ENCODE measurements at places on chromosomes 3 and 15.

- DNase-seq: no peak
Measured at GRCh38 chr3:13229273-13229949, 156.2 kb upstream of the IQSEC1 start.

DNA sequence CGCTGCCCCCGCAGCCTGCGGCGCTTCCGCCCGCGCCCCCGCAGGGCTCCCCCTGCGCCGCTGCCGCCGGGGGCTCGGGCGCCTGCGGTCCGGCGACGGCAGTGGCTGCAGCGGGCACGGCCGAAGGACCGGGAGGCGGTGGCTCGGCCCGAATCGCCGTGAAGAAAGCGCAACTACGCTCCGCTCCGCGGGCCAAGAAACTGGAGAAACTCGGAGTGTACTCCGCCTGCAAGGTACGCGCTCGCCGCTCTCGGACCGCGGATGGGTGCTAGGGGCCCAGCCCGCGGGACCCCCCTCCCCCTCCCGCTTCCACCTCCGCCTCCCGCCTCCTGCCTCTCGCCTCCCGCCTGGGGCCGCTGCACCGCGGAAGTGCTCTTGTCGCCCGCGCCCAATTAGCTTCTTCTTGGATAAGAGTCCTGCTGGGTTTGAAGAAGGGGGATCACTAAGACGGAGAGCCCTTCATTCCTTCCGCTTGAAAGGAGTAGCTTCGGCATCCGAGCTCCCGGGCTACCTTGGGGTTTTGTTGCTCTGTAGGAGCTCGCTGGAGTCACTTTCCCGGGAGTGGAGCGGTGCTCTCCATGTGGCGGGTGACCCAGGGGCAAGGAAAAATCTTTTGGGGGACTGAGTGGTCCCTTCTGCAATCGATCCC lies 426 bp downstream of the KAT2B start:
- DNase-seq: peak; percentile 79

GRCh38 chr3:52851348-52851747 lies 16.5 kb upstream of the MUSTN1 start:
- DNase-seq: peak; percentile 29

DNA sequence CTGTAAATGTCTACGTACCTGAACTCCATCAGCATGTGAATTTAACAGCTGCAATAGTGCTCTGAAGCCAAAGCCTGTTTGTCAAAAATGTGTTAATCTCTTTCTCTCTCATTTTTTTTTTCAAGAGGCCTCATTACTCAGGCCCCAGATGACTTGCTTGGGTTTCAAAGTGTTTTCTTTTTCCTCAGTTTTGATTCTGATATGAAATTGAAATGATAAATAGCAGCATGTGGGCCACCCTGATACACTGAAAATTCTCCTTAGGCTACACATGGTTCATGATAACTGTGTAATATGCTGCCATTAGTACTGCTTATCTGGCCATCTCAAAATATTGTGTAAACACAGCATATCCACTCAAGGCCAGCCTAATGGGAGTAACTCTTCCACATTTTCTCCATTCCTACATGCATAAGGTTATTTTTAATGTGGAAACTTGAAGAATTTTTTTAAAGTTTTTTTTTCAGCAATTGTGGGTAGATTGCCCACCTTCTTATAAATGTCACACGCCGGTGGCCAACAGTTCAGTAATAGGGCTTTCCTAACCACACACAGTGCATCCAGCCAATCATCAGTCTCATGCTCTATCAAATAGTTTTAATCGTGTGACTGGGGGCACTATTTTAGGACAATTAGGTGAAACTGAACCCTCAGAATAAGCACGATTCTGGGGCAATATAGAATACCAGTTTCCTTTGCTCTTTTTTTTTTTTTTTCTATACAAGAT lies 13.1 kb upstream of the DENND4A start:
- DNase-seq: no peak

GRCh38 chr3:30546934-30547333 lies 59.5 kb upstream of the TGFBR2 start:
- no peak for DNase-seq

GRCh38 chr3:45785605-45786150 lies 10.7 kb downstream of the SLC6A20 start:
- DNase-seq: no peak

GRCh38 chr3:53166206-53166605 lies 5.2 kb downstream of the PRKCD start:
- no peak for DNase-seq

GRCh38 chr3:113166357-113166718 lies 45.0 kb upstream of the BOC start:
- DNase-seq: no peak

- DNase-seq: no peak
Measured at GRCh38 chr15:89329329-89330084, 5.1 kb downstream of the POLG start.

GRCh38 chr3:46539443-46540005 lies 26.6 kb downstream of the LRRC2 start:
- no peak for DNase-seq

- no peak for DNase-seq
Measured at GRCh38 chr15:57405133-57405532, 28.8 kb downstream of the CGNL1 start.

DNA sequence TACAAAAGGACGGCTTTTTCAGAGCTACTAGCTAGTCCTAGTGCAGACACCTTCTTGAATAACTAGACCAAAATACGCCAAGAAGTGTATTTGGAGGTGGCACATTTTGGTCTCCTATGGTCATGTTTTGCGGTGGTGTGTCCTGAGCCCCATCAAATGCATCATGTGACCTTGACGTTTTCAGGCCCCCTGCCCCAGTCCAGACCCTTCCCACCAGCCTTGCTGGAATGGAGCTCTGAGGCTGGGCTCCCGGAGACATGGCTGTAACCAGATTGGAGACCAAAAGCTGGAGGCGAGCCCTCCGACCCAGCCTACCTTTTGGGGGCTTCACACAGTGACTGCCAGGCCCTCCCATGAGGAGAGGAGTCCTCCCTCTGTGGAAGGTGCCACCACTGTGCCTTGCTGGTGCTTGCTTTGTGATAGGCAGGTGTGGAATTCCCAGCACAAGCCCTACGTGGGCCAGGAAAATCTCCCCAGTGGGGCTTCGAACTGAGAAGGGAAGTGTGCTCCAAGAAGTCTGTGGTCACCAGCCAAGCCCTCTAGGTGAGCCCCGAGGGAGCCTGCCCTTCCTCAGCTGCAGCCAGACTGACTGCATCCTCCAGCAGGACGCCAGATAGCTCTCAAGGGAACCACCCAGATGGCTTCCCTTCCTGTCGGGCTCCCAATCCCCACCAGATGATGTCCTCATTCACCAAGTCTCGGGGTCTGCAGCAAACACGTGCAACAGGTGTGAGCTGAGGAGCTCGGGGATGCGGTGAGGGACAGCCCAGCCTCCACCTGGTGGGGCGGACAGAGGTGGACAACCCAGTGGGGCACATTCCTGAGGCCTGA lies 126.2 kb downstream of the ASB7 start:
- DNase-seq: no peak

DNA sequence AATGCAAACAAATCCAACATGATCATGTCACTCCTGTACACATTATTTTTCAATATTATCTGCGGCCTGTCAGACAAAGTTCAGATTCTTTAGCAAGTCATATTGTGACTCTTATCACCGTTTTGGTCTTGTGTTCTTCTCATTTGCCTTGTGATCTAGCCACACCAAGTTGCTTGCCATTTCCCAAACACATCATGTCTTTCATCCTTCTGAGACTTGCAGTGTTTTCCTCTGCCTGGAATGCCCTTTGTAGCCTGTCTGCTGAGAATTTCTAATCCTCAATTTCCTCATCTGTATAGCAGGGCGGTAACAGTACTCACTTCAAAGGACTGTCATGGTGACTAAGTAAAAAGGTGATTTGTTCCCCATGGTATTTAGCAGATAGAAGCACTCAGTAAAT lies 135.0 kb downstream of the GREM1 start:
- no peak for DNase-seq

- no peak for DNase-seq
Measured at GRCh38 chr3:188832961-188833721, 338.6 kb upstream of the TPRG1 start.

GRCh38 chr15:38154837-38155236 lies 97.8 kb upstream of the SPRED1 start:
- DNase-seq: no peak

DNA sequence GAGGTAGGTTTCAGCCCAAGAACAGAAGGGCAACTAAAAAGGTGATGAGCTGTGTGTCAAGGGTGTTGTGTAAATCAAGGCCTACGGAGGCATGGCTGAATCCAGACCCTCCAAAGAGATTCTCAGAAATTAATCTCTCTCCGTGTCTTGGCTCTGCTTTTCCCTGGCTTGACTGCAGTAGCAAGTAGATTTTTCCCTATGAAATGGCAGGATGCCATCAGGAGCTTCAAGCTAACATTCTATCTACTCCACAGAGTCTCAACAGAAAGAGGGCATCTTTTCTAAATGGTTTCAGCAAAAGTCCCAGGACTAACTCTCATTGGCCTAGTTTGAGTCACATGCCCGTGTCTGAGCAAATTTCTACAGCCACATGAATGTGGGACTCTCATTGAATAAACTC lies 58.3 kb downstream of the LSM3 start:
- DNase-seq: no peak

- no peak for DNase-seq
Measured at GRCh38 chr3:23086331-23086730, 116.8 kb upstream of the UBE2E2 start.

DNA sequence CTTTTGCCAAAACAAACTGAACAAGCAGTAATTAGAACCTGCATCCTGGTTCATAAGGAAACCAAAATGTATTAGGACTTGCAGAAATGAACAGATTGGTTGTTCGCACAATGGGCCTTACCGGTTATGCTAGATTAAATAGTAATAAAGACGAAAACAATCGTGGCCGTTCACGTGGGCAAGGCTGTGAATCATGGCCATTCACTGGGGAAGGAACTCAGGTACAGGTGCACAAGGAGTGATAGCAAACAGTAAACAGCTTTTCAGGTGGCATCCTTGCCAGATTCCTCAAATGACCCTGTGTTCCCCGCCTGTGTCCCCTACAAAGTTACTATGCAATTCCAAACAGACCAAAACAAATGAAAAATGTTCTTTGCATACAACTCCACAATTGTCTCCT lies 8.2 kb downstream of the LRIG1 start:
- DNase-seq: no peak

DNA sequence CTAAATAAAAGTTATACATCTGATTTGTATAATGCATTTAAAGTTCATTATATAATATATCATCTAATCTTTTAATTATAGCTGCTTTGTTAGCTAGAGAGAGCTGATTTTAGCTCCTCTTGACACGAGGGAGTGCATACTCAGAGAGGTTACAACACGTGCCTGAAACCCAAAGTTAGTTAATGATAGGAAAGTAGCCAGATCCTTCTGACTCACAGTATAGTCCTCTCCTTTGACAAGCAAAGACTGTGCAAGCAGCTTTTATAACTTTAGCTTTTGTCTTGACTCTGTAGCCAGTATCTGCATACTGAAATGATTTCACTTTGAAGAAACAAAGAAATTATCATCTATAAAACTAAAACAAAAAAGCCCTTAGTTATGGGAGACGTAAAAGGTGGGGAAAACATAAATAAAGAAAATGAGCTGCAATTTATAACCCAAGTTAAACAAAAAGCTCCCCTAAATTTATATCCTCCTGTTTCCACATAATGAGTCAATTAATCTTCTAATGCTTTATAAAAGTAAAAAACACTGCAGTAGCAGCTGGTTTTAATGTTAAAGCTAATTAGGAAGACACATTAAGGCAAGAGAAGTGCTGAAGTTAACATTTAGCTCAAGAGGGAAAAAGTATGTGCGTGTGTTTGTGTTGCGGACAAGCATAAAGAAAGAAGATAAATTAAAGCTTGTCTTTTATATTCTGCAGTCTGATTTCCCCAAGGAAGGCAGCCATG lies 13.1 kb downstream of the GABRR3 start:
- DNase-seq: no peak

- DNase-seq: peak; percentile 70
Measured at GRCh38 chr3:10459954-10460754, 45.2 kb downstream of the ATP2B2 start.

- no peak for DNase-seq
Measured at GRCh38 chr3:29338377-29338776, 57.5 kb downstream of the RBMS3 start.

GRCh38 chr15:42759093-42759492 lies 22.2 kb upstream of the CDAN1 start:
- DNase-seq: no peak

DNA sequence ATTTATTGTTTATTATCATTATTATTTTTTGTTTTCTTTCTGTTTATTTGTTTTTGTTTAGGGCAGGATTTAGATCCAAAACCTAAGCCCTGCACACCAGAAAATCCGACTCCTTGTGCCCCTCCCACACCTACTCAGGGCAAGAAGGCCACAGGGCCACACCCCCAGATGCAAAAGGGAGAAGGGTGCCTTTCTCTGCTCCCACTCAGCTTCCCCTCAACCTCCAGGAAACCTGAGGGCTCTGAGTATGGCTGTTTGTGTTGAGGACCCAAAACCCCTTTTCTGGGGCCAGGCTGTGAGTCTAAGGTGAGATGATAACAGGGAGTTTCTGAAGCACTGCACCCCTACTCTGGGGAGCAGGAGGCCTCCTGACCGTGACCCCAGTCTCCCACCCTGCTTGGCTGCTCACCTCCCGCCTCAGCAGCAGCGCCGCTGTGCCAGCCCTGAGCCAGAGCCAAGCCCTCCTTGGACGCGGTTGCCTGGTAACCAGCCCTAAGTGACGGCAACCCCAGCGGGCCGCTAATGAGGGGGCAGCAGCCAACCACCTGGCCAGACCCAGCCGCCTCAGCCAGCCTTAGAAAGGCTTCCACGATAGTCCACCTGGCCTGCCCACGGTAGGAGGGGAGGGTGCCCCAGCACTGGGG lies 6.4 kb upstream of the C15orf39 start:
- no peak for DNase-seq

DNA sequence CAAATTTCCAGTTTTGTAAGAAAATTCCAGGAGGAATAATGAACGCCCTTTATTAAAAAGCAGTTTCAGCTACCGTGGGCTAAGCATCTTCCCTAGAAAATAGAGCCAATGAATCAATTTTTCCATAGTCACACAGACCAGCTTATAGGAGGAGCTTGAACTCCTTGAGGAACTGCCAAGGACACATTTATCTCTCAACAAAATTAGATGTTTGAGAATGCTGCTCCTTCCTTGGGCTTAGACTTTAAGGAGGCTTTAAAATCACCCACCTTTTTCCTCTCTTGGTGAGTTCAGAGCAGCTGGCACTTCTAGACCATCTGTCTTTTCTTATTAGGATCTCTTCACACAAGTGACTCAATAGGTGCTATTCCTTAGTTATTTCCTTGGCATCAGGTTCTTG lies 588.0 kb downstream of the SQOR start:
- no peak for DNase-seq

DNA sequence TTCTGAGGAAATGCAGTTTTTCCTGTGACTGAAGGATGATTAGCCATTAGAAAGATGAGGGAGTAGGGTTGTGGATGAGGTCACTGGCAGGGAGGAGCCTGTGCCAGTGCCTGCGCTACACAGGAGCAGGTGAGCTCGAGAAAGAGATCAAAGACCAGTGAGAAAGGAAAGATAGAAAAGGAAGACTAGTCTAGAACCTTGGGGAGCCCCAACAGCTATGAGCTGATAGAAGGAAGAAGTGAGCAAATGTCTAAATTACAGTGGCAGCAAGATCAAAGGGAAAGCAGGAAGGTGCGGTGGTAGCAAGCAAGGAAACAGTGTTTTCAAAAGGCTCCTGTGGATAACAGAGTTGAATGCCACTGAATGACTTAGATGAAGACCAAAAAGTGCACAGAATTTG lies 39.6 kb downstream of the LNP1 start:
- DNase-seq: no peak

All from stimulated activated CD8-positive, alpha-beta memory T cell treated with anti-CD3 and anti-CD28 coated beads, Interleukin-4, amount 100 ng/mL, for 48 hours (primary cell).